ENCODE measurements at places on chromosomes 13 and 19.

- DNase-seq = no peak
Observed at GRCh38 chr19:34172661-34173192, 423 bp downstream of the LSM14A start.

- no peak for DNase-seq
Observed at GRCh38 chr19:19443902-19444680, 38.6 kb downstream of the GATAD2A start.

DNA sequence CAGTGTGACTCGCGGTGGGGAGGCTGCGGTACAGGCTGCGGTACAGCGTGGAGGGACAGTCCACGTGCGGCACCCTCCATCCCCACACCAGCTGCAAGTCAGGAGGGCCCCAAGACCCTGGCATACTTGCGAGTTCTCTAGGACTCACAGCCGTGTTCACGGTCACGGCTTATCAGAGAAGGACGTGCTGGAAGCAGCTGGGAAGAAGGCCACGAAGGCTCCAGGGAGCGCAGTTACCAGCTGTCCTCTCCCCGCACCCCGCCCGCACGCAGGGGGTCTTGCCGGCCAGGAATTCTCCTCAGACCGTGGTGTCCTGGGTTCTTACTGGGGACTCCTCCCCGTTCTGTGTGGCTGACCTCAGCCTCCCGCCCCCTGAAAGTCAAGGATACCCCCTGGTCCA, 6.2 kb downstream of the ZNF444 start:
- DNase-seq = no peak

- no peak for DNase-seq
Observed at GRCh38 chr19:13764821-13765394, 586 bp downstream of the MRI1 start.

DNA sequence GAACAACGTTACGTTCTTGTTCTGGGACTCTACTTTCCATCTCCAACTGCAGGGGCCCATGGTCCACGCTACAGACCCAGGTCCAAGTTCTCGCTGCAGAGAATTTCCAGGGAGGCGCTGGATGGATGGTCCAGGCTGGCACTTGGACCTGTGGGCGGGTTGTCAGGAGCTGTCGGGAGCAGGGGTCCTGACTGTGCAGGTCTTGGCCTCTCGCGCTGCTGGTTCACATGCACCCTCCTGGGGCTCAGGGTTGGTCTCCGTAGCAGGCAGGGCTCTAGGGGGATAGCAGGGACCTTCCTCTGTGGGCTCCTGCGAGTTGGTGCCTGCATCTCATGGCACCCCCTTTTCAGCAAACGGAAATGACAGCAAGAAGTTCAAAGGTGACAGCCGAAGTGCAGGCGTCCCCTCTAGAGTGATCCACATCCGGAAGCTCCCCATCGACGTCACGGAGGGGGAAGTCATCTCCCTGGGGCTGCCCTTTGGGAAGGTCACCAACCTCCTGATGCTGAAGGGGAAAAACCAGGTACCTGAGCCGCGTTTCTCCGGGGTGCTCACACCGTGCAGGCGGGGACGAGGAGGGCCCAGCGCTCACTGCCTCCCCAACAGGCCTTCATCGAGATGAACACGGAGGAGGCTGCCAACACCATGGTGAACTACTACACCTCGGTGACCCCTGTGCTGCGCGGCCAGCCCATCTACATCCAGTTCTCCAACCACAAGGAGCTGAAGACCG, 6.6 kb downstream of the PTBP1 start:
- DNase-seq = no peak

GRCh38 chr13:84661718-84662117, 779.4 kb upstream of the SLITRK1 start:
- no peak for DNase-seq

- DNase-seq = no peak
Observed at GRCh38 chr13:72651144-72651543, 76.3 kb downstream of the MZT1 start.

DNA sequence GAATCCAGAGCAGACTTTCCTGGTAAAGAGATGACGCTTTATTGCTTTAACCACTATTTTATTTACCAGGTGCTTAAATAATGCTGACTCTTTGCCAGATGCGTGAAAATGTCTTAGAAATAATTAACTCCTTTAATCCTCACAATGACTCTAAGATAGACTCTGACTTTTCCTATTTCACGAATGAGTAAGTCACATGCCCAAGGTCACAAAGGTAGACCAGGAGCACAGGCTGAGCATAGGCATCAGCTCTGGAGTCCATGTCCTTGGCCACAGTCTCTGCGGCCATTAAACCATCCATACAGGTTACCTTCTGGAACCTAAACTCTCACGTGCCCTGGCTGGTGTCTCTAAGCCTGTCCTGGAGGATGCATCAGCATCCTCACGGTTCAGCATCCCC, 87.3 kb downstream of the ERCC5 start:
- DNase-seq = no peak

DNA sequence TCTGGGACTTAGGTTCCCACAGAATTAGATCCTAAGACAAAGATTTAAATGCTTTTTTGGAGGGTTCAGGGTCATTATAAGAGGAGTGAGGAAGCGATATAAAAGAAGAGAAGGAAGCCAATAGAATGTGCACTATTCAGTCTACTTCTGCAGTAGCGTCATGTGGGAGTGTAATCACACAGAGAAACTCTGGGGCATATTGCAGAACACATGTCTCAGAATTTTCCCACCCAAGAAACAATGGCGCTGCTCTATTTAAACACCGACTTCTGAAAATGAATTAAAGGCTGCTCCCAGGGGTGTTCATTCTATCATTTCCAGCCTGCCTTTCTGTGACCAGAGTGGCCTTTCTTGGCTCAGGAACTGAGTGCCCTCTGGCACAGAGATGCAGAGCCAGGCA, 617.6 kb downstream of the FGF9 start:
- DNase-seq = no peak

DNA sequence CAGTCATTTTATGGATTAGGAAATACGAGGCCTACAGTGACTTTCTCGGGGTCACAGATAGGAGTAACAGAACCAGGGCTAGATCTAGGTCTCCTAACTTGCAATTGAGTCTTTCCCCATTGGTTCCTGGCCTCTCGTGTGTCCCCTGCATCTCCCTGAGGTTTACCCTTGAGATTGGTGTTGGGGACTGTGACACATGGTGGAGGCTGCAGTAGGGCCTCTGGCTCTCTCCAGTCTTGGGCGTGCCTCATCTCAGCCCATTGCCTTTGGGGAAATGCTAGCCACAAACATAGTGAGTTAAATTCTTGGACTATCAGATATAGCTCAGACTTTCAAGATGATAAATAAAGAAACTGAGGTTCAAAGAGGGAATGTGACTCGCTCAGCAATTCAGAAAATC, 212.1 kb downstream of the KCNRG start:
- DNase-seq = no peak

DNA sequence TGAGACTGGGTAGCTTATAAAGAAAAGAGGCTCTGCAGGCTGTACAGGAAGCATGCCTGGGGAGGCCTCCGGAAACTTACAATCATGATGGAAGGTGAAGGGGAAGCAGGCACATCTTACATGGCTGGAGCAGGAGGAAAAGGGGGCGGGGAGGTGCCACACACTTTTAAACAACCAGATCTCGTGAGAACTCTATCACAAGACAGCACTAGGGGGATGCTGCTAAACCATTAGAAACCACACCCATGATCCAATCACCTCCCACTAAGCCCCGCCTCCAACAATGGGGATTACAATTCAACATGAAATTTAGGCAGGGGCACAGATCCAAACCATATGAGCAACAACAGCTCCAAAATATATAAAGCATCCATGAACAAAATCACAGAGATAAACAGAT, 46.5 kb upstream of the GTF2F2 start:
- DNase-seq = no peak

DNA sequence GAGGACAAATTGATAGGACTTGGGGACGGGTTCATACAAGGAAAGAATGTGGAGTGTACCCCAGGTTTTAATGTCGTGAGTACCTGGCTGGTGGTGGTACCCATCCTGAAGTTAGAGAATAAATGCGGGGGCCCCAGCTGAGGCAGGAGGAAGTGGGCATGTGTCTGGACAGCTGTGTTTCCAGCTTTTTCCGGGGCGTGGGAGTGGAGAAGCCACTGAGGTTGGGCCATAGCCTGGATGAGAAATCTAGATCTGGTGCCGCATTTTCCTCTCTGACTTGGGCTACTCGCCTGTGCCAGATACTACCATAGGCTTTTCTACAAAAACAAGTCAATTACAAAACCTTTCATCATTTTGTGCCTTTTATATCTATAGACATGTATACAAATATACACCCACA, 147.4 kb downstream of the STK24 start:
- DNase-seq = no peak

- DNase-seq = no peak
Observed at GRCh38 chr13:111508902-111509509, 188.6 kb downstream of the TEX29 start.

DNA sequence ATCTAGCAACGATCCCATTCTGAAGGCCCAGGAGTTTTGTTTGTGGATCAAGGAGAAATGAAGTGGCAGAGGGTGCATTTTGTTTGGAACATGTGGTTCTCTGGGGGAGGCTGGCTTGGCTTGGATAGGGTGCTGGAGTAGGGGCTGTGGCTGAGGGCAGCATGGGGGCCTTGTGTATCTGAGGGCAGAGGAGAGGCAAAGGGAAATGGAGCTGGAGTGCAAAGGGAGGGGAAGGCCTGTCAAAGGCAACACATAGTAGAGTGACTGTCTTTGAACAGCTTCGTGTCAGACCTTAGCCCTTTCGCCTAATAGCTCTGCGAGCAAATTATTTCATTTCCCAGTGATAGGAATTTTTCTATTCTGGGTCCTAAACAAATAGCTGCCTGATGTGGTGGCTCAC, 187.2 kb downstream of the KCNRG start:
- no peak for DNase-seq

DNA sequence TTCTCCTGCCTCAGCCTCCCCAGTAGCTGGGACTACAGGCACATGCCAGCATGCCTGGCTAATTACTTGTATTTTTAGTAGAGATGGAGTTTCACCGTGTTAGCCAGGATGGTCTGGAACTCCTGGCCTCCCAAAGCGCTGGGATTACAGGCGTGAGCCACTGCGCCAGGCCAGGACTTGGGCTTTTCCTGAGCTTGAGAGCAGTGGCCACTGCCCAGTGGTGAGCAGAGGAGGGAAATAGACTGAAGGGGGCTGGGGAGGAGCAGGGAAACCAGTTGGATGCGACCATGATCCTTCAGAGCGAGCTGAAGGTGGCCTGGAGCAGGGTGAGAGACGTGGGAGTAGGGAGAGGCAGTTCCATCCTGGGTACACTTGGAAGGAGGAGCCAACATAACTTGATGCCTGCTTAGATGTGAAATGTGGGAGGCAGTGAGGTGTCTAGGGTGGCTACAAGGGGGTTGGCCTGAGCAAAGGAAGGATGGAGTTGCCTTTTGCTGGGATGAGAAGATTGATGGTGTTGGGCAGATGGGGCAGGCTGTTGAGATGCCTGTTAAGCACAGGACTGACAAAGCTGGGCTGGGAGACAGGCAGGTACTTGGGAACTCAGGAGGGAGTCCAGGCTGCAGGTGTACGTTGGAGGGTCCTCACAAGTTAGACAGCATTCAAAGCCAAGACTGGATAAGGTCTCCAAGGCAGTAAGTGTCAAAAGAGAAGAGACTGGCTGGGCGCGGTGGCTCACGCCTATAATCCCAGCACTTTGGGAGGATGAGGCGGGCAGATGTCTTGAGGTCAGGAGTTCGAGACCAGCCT, 31.8 kb downstream of the KCTD15 start:
- no peak for DNase-seq

DNA sequence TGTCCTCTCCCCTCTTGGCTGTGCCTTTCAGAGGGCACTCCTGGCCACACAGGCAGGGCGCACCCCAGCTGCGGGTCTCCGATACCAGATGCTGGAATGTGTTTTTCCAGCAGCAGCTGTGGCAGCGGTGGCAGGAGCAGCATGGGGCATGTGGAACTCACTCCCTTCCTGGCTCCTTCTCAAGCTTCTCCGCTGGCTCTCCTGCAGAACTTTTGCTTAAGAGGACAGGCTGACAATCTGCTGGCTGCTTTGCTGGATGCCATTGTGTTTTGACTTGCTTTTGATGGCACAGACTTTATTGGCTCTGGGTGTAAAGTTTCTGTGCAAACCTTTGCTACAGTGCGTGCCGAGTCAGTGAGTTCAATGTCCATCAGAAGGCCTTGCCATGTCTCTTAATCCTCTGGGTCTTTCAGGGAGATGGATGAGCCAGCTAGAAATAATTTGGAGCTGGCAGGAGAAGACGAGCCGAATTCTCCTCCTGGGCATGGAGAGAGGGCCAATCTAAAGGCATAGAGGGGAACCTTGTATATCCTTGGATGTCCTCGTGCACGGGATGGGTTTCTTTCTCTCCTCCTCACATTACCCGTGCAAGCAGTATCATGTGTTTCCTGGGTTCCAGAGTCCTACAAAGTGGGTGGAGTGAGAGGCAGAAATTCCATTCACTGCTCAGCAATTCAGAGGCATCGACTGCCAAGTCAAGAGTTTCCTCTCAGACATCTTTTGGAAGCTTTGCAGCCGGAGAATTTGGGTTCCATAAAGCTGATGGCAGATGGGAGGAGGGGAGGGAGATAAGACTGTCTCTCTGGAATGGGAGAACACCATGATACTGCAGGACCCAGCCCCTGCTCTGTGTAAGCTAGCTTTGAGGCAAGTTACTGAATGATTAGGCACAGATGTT, 231.2 kb downstream of the FGF9 start:
- DNase-seq = no peak

DNA sequence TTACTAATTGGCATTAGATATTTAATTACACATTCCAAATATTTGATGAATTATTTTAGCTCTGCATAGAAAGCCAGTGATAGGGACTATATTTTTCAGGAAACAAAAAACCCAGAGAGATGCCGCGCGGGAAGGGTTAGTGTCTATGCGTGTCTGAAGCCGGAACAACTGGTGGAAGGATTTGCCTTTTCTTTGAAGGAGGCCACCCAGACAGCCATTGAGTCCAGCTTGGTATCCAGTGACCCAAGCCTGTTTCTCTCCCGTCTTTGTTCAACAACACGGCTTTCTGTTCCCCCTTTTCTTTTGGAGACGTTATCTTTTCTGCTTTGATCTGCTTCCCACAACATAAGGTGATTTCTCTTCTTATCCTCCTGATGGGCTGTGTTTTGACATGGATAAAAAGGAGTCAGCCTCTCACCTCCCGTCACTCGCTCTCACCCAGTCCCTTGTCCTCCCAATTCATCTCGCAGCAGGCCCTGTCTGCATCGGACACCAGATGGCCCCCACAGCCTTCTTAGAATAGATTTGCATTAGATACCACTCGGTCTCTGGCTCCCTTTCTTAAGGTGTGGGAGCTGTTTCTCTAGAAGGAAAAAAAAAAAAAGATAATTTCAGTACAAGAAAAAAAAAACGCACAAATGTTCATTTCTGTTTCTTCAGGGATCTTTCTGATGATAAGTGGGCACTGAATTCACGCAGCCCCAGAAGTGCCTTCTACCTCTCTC, 361.8 kb downstream of the ZNF536 start:
- DNase-seq = no peak

DNA sequence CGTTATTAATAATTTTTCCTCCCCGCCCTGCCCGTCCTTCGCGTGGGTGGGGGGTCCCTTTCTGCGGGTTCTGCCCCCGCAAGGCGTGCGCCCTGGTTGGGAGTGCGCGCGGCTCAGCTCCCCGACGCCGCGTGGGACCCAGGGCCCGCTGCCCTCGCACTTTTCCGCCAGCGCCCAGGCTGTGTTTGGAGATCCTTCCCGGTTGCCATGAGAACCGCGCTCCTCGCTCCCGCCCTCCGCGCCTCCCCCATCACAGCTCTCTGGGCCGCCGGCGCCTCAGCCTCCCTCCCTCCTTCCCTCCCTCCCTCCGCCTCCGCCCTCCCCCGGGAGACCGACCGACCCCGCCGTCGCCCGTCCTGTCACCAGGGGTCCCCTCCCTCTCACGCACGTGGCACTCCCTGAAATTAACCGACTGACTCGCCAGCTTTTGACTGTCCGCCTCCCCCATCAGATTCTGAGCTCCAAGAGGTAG, 2.4 kb upstream of the SSBP4 start:
- DNase-seq = no peak

GRCh38 chr19:40286971-40287421, 1.9 kb upstream of the AKT2 start:
- DNase-seq = no peak
